GM03348 (cell line): ENCODE measurements at places on chromosomes 4 and X.

DNA sequence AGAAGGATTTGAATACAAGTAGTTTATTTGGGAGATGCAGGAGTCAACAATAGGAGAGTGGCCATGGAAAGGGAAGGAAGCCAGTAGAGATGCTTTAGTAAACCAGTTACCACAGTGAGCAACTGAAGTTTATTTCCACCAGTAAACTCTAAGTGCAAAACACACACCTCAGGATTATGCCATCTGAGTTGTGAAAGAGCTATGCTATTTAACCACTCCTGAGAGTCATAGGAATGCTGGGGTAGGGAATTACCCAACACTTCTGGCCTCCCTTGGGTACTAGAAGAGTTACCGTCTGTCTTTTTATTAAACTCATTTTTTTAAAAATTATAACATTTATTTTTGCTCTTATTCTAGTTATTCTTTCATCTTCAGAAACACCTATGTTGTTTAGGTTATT is 834.6 kb upstream of the AMOT start:
- peak; percentile 9 for DNase-seq

DNA sequence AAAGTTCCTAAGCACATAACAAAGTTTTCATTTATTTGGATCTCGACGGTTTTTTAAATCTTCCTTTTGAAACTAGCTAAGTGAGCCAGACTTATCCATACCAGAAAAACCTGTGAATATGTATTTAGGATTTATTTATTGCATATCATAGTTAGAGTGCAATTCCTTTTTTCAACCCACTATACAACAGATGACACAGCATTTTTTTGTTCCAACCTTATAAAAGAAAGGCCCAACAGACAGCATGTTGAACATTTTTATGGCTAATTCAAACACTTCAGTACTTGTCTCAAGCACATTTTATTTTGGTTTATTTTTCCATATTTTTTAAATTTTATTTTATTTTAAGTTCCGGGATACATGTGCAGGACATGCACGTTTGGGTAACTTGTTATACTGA is 15.1 kb upstream of the RNF128 start:
- no peak for DNase-seq

GRCh38 chrX:100687128-100687527 is 43.1 kb downstream of the SRPX2 start:
- DNase-seq = no peak

GRCh38 chr4:24824720-24825119 is 29.3 kb downstream of the SOD3 start:
- DNase-seq = no peak

- DNase-seq = no peak
Observed at GRCh38 chrX:74321191-74321590, 17.2 kb downstream of the ZCCHC13 start.

GRCh38 chr4:184538023-184538599 is 63.8 kb upstream of the IRF2 start:
- peak; percentile 87 for DNase-seq

- no peak for DNase-seq
Observed at GRCh38 chr4:145540235-145540634, 58.6 kb downstream of the SMAD1 start.

GRCh38 chrX:120269373-120270035 is 18.9 kb downstream of the ZBTB33 start:
- DNase-seq = peak; percentile 3

DNA sequence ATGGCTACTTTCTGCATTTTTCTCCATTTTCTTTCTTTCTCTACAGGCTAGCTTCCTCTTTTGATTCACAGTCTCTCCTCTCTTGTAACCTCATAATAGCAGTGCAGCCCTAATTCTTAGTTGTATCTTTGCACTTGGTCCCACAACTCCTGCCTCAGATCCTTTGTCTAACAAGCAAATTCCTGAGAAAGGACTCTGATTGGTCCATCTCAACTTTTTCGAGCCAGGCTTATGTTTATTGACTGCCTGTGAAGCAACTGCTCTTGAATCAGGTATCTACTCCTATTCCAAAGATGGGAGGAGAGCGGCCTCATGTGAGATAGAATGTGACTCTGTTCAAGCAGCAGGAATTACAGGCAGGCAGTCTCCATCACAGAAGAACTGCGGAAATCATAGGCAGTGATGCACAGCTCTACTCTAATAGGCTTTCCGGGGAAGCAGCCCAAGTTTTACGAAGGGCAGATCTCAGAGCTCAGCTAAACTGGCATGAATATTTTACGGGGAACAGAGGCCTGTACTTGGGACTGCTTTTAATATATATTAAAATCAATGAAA is 123.5 kb downstream of the GABRB1 start:
- no peak for DNase-seq

GRCh38 chr4:3118312-3118711 is 43.8 kb downstream of the HTT start:
- DNase-seq = no peak

GRCh38 chrX:121322159-121322558 is 274.7 kb downstream of the GLUD2 start:
- DNase-seq = no peak

DNA sequence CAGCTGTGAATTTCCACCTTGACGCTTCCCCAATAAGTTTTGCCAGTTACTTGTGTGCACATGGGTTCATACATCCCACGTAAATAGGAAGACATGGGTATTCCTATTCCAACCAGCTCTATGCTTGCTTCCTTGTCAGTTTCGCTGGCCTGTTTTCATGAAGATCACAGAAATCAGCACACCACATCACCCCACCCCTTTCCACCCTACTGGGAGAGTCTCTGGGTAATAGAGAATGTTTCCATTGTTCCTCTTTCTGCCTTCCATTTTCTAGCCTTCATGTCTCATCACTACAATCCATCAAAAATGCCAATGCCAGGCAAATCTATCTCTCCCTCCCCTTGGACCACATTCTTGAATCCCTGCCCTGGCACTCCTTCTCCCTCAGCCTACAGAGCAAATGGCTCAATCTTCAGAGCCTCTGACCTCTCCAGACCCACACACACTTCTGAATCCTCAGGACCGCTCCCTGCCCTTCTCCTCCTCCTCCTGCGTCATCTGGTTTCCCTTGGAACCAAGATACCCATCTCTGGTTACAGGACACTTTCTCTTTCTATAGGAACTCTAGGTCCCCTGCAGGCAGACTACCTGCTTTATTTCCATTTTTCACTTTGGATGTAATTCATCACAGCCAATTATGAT is 323.3 kb downstream of the DHX15 start:
- no peak for DNase-seq

- no peak for DNase-seq
Observed at GRCh38 chr4:169803413-169803812, 45.7 kb upstream of the HPF1 start.

DNA sequence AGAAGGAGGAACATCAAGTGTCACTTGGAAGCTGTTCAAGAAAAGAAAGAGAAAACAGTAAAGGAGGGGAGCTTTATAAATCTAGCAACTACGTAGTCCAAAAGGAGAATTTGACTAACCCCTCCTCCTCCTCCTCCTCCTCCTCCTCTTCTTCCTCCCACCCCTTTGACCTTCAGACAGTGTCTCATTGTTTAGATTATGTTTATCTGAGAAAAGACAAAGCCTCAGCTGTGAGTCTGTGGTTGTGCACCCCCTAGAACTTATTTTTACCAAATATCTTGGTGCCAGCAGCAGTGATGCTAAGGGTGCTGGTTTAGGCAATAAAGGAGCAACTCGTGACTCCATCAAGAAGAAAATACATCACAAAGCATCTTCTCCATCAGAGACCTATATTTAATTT is 68.9 kb upstream of the BMP2K start:
- no peak for DNase-seq

DNA sequence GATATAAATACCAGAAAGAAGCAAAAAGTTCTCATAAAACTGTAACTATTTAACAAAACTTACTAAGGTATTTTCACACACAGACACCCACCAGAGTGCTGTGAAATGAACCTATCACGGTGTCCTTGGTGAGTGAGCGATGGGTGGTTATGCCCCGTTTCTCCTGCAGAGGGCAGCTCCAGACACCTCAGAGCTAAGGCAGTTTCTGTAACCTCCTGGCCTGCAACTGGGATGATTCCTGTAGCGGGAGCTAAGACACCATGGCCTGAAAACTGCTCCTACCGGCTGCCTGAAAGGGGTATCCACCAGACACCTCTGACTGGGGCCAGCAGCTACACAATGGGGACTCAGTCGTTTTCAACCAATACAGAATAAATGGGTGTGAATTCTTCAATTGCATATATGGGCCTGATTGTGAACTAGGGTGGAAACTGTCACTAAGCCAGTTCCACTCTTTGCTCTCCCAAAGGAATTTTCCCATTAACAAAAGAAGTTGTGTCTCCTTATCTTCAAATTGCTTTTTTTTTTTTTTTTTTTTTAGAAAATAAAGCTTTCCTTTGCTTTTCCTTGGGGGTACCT is 2375.8 kb upstream of the TENM3 start:
- DNase-seq = peak; percentile 7

DNA sequence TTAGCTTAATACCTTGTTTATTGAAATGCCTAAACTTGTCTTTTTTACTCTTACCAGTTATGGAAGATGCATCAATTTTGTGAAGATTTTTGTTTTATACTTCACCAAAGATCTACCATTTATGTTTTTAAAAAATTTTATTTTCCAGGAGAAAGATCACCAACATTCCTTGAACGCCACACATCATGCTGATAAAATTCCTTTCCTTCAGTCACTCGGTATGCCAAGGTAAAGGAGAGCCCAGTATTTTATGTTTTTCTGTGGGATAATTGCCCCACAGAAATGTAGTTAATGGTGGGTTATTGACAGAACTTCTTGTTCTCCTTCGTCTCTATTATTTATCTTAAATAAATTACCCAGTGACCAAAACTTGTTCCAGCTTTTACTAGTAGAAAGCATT is 217.0 kb downstream of the GC start:
- no peak for DNase-seq

- no peak for DNase-seq
Observed at GRCh38 chrX:97854086-97854485, 970.4 kb downstream of the RPA4 start.

DNA sequence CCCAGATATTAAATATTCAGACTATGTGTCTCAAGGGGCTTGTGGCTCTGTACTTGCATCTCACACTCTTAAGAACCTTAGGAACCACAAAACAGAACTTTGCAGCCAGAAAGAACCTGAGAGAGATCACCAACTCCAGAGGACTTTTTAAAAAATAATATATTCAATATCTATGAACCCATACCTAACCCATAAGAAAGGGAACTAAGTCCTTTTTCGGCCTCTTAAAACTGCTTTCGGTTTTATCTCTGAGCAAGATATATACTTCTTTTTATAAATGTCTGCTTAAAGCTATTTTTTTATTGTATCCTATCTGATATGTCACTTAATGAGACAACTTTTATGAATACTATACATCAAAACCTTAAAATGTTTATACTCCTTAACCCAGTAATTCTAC is 10.9 kb downstream of the SMARCA1 start:
- no peak for DNase-seq

GRCh38 chr4:20698382-20698781 is 1.9 kb upstream of the PACRGL start:
- DNase-seq = no peak

GRCh38 chr4:105483840-105484239 is 10.0 kb upstream of the PPA2 start:
- DNase-seq = no peak

DNA sequence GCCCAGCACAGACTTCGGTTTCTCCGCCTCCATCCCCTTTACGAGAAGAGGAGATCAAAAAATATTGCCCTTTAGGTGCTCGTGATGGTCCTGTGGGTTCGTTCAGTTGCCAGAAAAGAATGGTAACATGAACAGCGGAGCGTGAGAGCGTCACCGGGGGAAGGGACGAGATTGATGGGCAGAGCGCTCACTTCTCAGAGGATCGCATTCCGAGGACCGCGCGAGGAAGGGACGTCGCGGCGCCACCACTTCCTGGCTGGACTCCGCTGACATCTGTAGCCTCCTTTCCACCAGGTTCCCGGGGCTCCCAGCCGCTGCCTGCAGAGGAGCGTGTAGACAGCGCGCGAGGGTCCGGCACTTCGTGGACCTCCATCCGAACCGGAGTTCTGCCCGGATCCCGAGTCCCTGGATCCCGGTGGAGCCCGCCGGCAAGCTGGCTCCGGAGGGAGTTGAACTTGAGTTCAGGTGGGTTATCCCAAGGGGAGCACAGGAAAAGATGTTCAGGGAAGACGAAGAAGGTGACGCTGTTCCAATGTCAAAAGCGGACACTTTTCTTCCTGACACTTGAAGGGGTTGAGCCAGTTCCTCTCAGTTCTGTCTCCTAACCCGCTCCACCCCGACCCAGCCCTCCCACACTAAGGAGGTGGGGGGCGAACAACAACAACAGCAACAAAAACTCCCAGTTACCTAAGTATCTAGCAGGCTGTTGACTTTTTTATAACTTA is 484 bp downstream of the GALNTL6 start:
- DNase-seq = peak; percentile 2

- DNase-seq = no peak
Observed at GRCh38 chr4:156378033-156378665, 424.5 kb upstream of the CTSO start.

- no peak for DNase-seq
Observed at GRCh38 chr4:90545380-90545779, 418.2 kb downstream of the CCSER1 start.

DNA sequence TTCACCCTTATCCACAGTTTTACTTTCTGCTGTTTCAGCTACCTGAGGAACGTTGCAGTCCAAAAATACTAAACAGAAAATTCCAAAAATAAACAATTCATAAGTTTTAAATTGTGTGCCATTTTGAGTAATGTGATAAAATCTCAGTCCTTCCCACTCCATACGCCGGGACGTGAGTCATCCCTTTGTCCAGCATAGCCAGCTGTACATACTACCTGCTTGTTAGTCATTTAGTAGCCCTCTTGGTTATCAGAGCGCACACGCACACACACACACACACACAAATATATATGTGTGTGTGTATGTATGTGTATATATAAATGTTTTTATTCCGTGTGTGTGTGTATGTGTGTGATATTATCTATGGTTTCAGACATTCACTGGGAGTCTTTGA is 4.8 kb upstream of the CCSER1 start:
- no peak for DNase-seq

DNA sequence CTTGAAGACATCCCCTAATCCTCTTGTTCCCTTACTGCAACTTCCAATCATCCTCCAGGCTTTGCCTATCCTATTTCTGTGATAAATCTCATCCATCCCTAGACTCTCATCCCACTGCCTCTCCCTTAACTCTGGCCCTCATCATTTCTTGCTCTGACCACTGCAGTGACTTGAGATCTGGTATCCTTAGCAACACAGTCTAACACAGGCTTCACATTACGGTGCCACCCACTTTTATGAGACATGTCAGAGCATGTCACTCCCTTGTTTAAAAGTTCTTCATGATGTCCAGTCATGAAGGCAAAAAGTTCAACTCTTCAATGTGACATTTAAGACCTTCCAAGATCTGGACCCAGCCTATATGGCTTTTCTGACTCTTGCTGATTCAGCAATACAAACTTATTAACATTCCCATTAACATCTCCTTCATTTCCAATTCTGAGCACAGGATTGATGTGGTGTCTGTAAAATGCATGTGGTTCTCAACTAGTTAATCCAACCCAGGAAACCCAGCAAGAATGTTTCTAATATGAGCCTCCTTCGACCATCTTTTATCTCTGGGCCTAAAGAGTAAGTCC is 64.0 kb downstream of the OR13H1 start:
- DNase-seq = no peak
